ENCODE measurements at places on chromosomes 5 and 9. TPM values are rescaled to one million over a fixed set of nuclear protein-coding genes. Genes with fewer than 3 reads are reported as not detected.

- no peak for ATAC-seq
These were observed 61.1 kb upstream of the ARAP3 start for GRCh38 chr5:141742866-141743851.

Gene EXOSC3
- total RNA-seq: 98.4 TPM

DNA sequence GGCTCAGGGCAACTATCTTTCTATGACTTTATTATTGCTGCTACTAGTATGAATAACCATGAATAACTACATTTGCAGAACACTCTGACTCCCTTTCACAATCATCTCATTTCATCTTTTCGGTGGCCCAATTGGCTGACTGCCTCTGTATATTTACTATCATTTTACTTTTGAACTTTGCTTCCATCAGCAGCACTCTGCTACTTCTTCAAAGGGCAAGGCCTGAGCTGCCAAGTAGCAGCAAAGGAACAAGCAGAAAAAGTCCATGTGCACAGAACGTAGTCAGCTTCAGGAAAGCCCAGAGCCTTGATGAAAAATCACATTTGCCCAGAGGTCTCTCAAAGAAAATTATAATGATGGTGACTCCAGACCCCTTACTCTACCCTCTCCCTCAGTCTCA lies 214.5 kb upstream of the PUM3 start:
- ATAC-seq: no peak

DNA sequence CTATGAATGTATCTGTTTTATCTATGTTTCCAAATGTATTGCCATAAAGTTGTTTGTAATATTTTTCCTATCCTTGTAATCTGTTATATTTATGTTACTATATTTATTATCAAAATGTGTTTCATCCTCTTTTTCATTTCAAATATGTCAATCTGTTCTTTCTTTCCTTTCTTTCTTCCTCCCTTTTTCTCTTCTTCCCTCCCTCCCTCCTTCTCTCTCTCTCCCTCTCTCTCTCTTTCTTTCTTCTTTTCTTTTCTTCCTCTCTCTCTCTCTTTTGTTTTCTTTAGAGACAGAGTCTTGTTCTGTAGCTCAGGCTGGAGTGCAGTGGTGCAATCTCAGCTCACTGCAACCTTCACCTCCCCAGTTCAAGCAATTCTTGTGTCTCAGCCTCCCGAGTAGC lies 91.3 kb downstream of the GTF3C4 start:
- no peak for ATAC-seq

Gene SPATA31A1
- total RNA-seq: not detected

Gene ATP6V1G1
- 37.9 TPM for total RNA-seq

DNA sequence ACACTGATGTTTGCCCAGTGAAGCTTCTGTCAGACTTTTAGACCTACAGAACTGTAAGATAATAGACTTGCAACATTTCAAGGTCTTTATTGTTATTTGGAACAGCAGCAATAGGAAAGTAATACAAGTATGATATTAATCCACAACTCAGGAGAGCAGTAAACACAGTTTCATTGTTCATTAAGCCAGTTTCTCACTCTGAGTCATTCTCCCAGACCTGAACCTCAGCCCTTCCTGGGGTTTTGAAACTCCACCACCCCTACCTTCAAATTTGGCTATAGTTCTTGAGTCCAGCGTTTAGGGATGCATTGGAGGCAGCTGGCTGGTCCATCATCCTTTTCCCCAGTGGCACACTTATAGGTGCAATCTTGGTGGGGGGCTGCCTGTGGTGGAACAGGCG lies 203.2 kb downstream of the RAB3C start:
- peak; percentile 37 for ATAC-seq

Gene PHF24
- total RNA-seq: 0.16 TPM

DNA sequence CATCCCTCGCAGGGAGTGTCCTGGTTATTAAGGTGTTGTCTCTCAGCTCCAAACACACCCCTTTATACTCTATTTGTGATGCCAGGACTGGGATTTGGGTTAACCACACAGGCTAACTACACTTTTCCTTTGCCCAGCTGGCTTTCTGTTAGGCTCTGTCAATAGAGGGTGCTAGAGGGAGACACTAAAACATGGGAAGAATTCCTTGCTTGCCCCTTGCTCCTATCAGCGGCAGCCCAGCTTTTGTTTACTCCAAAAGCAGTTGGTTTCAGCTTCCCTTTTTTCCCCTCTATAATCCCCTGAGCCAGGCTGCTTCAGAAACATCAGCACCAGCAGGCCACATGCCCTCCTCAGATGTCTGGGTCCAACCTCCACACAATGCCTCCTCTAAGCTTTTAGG lies 297.1 kb downstream of the KCTD16 start:
- no peak for ATAC-seq

Data from activated T-helper 17 cell treated with anti-CD3 and anti-CD28 coated beads, Interleukin-2, amount 50 U/mL, for 72 hours (primary cell).